Tibial nerve (tissue), 4 donors: ENCODE measurements at places on chromosomes 7 and 10. TPM values are rescaled to one million over a fixed set of nuclear protein-coding genes. Genes with fewer than 3 reads are reported as not detected.

MYOZ1 gene
- total RNA-seq: 3.9 TPM

DNA sequence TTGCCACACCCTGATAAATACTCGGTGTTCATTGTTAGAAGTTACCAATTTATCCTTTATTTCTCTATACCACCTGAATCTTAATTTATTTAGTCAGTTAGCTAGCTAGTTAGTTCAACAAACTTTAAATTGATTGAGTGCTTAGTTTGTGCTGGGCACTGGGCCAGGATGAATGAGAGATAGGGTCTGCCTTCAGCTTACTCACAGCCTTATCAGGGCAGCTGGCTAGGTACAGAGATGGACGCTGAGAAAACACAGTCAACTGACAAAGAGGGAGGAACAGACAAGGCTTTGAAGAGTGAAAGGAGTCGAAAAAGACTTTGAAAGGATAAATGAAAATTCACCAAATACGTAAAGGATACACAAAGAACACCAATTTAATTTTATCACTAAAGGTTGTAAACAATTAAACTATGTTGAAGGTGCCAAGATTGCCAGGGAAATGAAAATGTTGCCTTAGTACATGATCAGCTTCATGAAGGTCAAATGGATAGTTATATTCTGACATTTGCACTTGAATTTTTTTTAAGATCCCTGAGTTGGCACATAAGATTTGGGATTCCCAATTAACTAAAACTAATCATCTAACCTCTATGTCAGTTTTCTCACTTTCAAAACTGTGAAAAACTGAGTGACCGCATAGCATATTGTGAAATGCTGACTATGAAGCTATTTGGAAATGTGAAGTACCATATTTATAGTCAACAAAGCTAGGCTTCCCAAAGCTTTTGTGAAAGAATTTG lies 2.1 kb downstream of the CAV2 start:
- no peak for DNase-seq

DNA sequence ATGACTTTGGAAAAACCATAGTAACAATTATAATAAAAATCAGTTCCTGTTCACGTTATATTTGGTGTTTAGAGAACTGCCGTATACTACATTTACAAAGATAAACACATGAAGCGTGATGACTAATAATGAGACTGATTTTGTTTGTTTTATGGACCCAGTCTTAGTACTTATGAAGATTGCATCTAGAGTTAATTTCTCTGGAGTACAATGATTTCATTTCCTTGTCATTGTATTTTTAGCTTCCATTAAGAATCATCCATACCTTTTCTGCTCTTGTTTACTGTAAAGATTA lies 2.9 kb downstream of the RBM20 start:
- DNase-seq: no peak

- DNase-seq: no peak
These were observed 78.4 kb downstream of the INSYN2A start for GRCh38 chr10:127118034-127118433.

DNA sequence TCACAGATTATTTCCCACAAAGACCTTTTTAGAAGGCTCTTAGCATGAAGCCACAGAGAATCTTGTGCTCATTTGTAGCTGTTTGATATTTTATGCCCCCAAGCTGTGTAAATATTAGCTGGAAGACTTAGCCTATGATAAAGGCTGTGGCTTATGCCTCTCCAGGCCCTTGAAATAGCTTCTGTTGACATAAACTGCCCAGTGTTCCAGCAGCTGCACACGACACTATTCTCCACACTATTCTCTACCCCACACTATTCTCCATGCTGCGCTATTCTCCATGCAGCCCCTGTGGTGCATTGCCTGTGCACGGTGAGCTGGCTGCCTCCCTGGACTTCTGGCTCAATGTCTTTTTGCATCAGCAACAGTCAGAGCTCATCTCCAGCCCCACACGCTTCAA lies 13.1 kb downstream of the DDC start:
- no peak for DNase-seq

PSMG3 gene
- total RNA-seq: 36.3 TPM

WIPF3 gene
- total RNA-seq: 4.2 TPM

DNA sequence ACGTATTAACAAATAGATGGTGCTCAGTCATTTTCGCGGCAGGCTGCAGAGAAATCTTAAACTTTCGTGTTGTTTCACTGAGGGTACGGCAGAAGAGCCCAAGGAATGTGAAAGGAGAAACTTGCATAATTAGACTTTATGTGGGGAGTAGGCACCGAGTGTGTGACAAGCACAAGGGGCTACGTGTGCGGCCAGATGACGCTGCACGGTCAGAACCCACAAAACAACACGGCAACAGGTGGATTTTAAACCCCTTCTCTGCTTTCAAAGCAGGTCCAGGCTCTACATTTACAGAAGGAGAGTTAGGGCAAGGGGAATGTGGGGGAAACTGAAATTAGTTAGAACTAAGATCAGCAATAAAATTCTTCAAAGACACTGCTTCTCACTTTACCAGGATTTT lies 392 bp upstream of the UCN3 start:
- DNase-seq: no peak

DNA sequence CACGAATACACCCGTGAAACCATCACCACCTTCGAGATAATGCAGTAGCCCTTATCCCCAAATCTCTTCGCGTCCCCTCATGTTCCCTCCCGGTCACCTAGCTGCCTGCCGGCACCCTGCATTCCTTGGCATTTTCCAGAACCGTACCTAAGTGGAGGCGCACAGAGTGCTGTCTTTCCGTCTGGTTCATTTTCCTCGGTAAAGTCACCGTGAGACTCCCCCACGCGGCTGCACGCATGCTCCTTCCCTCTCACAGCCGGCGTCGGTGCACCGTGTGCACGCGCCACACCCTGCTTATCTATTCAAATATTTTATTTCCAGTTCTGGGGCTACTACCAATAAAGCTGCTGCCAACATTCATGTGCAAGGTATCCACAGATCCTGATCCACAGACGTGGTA lies 65.5 kb upstream of the NKX6-2 start:
- peak; percentile 4 for DNase-seq

- no peak for DNase-seq
These were observed 66.5 kb downstream of the VWA2 start for GRCh38 chr10:114305521-114305925.

DNA sequence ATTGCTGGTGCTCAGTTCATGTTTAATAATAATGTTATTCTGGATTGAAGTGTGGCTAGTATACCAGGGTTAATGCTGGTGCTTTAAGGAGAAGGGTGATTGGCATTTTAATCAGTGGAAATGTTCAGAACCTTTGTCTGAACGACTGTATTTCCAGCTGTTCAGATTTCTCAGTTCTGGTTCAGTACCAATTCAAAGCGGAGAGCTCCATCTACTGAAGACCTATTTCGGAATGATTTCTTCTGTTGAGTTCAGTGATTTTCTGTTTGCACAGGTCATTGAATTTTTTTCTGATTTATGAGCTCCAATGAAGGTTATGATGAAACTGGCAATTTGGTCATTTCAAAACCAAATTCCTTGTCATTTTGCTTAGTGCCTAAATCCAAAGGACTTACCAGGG lies 160.1 kb downstream of the EXOC4 start:
- DNase-seq: no peak

ABCB1 gene
- total RNA-seq: 12.8 TPM

ASL gene
- 48.7 TPM for total RNA-seq

GRCh38 chr7:9307131-9307530 lies 873.7 kb downstream of the NXPH1 start:
- DNase-seq: no peak

GRCh38 chr10:72334196-72334824 lies 20.4 kb downstream of the DNAJB12 start:
- no peak for DNase-seq

SPDYE2B gene
- not detected for total RNA-seq

DNA sequence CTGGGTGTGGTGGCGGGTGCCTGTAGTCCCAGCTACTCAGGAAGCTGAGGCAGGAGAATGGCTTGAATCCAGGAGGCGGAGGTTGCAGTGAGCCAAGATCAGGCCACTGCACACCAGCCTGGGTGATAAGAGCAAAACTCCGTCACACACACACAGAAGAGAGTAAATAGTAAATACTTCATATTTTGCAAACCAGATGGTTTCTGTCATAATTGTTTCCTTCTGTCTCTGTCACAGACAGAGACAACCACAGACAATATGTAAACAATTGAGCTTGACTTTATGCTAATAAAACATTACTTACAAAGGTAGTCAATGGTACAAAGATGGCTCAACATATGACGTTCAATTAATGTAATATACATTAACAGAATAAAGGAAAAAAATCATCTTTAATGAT lies 83.7 kb downstream of the JMJD1C start:
- no peak for DNase-seq
